ENCODE measurements at places on chromosomes 7 and 10. TPM values are rescaled to one million over a fixed set of nuclear protein-coding genes. Genes with fewer than 3 reads are reported as not detected.

Gene GHRHR
- total RNA-seq, result not detected

Gene PDCD4
- 120 TPM for total RNA-seq

Gene SPDYE8
- not detected for total RNA-seq

Gene ZNF33A
- total RNA-seq, result 35.5 TPM

Gene TMEM130
- 3.0 TPM for total RNA-seq

Gene OR2F2
- not detected for total RNA-seq

Gene OR13A1
- total RNA-seq, result not detected

Gene PTPN20
- total RNA-seq, result 0.54 TPM

Gene CCDC71L
- total RNA-seq, result 13.9 TPM

Gene SVOPL
- total RNA-seq, result not detected

Gene FAM25A
- total RNA-seq, result not detected

Gene DLX5
- total RNA-seq, result not detected

Gene CABCOCO1
- total RNA-seq, result 3.1 TPM

Gene GCK
- not detected for total RNA-seq

Gene CHRM2
- total RNA-seq, result 100 TPM

Gene HOXA2
- 3.3 TPM for total RNA-seq

Gene PDK4
- total RNA-seq, result 411 TPM

Gene C10orf62
- not detected for total RNA-seq
